ENCODE measurements at places on chromosomes 6 and 20.

DNA sequence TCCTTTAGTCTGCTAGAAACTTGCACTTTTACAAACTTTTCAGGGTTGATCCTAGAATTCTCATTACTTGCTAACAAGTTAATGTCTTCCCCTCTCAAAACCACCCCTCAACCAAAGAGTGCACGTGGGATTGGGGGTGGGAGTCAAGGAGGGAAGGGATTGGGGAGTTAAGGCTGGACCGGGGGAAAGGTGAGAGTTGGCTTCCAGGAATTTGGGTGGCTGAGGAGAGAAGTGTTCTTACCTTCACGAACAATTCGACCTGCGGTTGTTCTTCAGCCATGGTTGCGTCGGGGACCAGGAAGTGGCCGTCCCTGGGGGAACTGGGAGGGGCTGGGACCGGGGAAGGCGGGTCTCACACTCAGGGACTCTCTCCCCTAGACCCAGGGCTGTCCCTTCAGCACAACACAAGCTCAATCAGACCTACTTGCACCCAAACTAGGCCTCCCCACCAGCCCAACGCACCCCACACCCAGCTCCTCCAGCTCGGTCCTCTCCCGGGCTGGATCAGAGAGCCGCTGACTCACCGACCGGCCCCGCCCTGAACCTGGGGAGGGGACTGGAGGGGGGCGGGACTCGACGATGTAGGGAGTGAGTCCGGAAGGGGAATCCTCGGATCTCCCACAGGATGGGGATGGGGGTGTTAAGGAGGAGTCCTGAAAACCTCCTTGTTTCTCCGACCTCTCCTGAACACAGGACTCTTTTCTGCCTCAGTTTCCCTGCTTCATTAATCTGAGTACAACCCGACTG is at the start of gene CLIC1:
CLIC1 (minus strand) TSS at position 510 of the 747 bp plus-strand sequence; CDS start at position 280, 230 bp downstream.
- peak; percentile 77 for DNase-seq

DNA sequence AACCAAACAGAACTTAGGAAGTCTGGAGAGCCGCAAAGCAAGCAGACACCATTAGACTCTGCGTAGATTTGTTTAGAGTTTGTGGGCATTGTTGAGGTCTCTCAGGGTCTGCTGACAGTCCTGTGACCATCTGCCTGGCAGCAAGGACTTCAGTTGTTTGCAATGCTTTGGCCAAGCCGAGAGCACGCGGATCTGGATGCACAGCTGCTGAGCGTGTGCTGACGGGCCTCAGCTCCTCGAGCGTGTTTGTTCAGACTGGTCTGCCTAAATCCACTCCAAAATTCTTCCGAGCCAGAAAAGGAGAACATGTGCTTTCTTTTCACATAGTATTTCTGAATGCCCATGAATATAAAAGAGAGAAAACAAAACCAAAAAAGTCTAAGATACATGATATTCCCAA is 159.0 kb downstream of the ZNF217 start:
- no peak for DNase-seq

DNA sequence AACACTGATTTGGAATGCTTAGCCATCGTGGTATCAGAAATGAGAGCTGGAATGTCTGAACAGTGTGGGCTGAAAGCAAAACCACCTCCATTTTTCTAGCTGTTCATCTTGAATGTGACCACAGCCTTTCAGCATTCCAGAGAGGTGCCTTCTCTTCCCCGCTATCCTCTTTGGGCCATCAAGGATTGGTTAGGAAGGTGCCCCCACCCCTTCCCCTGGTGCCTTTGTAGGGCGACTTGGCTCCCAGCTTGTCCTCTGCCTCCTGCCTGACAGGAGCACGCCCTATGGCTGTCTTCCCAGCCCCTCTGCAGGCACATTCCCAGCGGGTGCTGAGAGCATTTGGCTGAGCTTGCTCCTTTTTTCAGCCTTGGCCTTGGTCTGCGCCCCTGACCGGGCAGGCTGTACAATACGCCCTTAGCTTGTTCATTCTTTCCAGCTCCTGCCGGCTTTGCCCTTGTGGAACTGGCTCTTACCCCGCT is 97.5 kb downstream of the ARMC2 start:
- DNase-seq: no peak

DNA sequence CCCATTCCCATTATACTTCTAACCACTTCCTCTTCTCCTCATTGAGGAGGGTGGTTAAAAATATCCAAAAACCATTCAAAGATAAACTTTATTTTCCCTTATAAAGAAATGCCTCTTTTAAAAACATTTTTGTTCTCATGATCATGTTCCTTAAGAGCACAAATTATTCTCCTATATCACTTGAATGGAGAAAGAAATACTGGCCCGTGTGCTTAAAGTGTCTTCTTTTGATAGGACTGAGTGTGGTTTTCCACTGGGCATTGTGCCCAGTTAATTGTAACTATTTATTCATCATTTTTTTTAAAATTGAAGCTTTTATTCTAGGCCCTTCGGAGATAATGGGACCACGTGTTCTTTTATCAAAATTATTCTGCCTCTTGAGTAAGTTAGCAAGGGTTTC is 871.5 kb downstream of the QKI start:
- DNase-seq: no peak

- no peak for DNase-seq
Measured at GRCh38 chr6:170523256-170524171, 29.6 kb downstream of the PSMB1 start.

DNA sequence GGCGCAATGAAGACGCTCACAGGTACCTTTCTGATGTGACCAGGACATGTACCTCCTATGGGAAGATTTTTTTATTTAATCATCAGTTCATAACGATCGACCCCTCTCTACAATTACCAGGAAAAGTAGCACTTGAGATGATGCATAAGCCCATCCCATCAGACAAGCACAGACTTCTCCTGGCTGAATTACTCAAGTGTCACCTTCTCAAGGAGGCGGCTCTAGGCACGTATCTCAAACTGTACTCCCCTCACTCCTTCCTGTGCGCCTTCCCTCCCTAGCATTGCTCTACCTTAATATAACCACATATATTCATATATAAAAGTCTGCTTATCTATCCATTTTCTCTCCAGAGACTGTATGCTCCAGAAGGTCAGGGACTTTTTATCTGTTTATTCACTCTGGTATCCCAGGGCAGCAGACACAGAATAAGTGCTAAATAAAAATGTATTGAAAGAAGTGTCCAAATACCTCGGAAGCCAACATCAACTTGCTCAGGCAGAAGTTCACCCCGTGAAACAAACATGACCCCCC is 71.5 kb downstream of the CNKSR3 start:
- DNase-seq: no peak

DNA sequence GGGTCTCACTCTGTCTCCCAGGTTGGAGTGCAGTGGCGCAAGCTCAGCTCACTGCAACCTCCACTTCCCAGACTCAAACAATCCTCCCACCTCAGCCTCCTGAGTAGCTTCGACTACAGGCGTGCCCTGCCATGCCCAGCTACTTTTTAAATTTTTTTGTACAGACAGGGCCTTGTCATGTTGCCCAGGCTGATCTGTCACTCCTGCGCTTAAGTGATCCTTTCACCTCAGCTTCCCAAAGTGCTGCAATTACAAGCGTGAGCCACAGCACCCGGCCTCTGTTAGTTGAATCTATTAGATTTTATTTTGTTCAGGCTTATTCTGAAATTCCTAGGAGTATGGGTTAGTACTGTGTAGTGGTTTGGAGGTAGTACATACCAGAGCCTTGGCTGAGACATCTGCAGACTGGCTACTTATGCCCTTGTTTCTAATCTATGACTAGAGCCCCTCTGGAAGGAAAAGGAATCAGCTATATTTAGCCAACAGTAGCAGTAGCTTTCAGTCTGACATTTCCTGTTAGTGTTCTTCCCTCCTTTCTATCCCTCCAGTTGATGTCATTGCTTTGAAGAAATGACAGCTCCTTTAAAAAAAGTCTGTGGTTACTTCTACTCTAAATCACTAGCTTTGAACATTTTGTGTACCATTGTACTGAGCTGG is 74.4 kb downstream of the ITCH start:
- DNase-seq: no peak

DNA sequence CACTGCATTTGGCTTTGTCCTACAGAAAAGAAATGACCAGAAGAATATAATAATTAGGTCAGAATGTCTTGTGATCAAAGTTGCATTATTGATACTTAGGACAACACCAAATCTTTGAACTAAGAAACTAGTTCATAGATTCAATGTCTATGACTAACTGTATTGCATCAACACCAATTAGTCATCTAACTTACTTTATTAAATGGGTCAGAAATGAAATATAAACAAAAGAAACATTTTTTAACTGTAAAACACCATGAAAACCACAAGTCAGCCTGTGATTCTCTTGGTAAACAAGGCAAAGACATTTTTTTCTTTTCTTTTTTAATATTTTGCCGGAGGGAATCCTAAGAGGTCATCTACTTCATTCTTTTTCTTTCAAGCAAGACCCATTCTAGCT is 114.1 kb upstream of the HDDC2 start:
- DNase-seq: no peak

DNA sequence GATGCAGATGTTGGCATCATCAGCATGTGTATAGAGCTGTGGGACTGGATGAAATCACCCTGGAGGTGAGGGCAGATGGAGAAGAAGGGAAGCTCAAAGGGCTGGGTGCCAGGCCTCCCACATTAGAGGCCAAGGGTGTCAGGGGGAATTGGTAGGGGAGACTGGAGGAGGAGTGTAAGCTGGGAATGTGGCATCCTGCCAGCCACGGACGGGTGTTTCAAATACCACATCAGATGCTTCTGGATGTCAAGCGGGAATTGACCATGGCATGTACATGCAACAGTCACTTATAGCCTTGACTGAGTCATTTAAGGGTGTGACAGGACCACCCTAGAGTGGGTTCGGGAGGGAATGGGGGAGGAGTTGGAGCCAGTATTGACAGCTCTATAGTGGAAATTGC is 9.6 kb downstream of the ERGIC3 start:
- DNase-seq: no peak

DNA sequence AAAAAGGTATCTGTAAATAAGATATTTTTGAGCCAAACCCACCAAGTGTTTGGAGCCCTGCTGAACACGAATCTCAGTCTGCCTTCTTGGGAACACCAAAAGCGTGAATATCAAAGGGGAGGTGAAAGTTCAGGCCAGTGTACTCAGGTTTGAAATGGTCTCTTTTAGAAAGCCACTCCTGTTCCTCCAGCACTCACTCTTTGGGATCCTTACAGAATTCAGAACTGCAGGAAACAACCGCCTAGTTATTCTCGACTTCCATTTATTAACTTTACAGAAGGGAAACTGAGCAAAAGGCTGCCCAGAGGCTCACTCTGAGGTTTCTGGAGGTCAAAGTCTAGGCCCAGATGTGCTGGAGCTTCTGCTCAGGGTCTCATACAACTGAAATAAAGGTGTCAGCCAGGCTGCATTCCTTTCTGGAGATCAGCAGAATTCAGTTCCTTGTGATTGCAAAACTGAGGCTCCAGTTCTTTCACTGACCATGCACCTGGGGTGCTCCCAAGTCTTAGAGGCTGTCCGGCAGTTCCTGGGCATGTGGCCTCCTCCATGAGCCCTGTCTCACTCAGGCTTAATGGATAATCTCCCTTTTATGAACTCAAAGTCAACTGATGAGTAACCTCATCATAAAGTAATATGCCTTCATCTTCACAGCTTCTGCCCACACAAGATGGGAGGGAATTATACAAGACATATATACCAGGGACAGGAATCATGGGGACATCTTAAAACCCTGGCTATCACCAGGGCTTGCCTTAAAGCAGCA is 65.5 kb upstream of the TNFAIP3 start:
- no peak for DNase-seq

- no peak for DNase-seq
Measured at GRCh38 chr20:63846888-63847236, 14.4 kb upstream of the ABHD16B start.

DNA sequence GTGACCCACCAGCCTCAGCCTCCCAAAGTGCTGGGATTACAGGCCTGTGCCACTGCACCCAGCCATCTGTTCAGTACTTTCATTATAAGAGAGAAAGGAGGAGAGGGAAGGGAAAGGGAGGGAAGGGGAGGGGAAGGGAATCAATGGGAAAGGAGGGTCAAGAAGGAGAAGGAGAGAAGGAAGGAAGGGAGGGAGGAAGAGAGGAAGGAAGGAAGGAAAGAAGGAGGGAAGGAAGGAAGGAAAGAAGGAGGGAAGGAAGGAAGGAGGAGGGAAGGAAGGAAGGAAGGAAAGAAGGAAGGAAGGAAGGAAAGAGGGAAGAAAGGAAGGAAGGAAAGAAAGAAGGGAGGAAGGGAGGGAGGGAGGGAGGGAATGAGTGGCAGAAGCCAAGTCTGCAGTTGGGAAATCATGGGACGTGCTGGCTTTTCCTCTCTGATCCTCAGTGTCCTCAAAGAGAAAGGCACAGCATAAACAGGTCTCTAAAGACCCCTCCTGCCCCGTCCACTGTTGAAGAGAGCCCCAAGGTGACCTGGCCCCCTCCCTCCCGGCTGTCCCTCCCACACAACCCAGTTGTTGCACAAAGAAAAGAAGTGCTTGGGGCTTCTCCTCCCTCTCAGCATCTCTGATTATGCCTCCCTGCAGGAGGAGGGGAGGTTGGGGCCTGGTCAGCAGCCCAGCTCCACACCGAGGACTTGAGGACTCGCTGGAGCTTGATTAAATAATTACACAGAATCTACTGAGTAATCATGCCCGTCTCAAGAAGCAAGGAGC is 69.1 kb upstream of the TOP1 start:
- DNase-seq: peak; percentile 46

- DNase-seq: no peak
Measured at GRCh38 chr6:39073471-39074355, 25.1 kb downstream of the GLP1R start.

GRCh38 chr6:52371656-52372191 is 9.8 kb downstream of the PAQR8 start:
- DNase-seq: no peak

GRCh38 chr6:142898927-142899895 is 45.8 kb downstream of the HIVEP2 start:
- no peak for DNase-seq
